ENCODE measurements at places on chromosomes 6 and 20.

- H3K4me1 ChIP-seq = no peaks in the 10 kb centered on the region
- no peak for ATAC-seq
Measured at GRCh38 chr20:55132523-55132922, 657.1 kb downstream of the DOK5 start.

DNA sequence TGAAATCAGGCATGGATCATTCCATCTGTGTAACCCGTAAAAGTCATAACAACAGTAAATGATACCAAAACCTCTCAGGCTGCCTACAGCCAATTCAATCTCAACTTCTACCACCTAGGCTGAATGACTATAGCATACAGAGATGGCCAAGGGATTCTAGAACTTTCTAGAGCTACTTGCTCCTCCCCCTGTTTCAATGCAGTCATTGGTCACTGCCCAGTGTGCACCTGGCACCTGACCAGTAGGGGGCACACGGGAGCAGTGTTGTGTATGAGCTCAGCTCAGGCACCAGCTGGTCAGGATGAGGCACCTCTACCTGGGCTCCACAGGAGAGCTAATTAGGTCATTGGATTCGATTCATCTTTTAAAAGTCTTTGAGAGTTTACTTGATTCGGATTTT, 86.2 kb downstream of the PLEKHG1 start:
- peak; percentile 51 for ATAC-seq
- peaks cover 42% of the 10 kb centered on the region for H3K36me3 ChIP-seq
- H3K27me3 ChIP-seq = no peaks in the 10 kb centered on the region
- H3K4me1 ChIP-seq = peaks cover 88% of the 10 kb centered on the region
- H3K27ac ChIP-seq = peak overlapping the region; percentile 50
- no peak overlapping the region for H3K4me3 ChIP-seq

DNA sequence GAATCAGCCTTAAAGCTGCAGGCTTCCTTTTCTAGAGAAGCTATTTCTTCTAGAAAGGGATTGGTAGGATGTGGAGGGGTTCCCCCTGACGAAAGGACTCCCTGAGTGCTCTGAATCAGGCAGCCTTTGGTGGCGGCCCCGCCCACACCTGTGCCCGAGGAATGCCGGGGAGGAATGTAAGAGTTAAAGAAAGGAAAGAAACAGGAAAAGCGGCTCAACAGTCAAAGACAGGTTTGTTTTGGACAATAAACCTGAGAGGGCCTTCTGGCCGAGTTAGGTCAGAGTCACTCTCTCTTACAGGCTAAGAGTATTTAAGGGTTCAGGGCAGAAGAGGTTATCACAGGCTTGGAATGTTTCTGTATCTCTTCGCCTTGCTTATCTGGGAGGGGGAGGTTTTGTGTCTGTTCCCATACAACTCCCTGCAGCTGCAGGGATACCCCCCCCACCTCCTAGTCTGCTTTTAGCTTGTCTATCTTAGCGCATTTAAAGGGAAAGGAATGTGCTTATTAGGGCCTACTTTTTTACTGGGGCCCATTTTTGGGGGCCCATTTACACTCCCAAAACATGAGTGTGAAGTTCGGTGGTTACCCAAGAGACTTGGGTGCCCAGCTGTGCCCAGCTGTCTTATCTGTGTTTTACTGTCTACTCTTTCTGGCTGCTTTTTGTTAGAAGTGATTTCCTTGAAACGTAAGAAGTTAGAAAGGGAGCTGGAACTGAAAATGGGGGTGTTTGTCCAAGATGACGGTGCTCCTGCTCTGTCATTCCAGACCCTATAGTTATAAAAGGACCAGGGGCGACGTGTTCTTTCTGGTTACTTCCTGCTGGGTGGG, 32.8 kb downstream of the DYNLT1 start:
- ATAC-seq = no peak
- no peaks in the 10 kb centered on the region for H3K4me1 ChIP-seq
- peaks cover 69% of the 10 kb centered on the region for H3K36me3 ChIP-seq
- H3K27me3 ChIP-seq = no peaks in the 10 kb centered on the region

DNA sequence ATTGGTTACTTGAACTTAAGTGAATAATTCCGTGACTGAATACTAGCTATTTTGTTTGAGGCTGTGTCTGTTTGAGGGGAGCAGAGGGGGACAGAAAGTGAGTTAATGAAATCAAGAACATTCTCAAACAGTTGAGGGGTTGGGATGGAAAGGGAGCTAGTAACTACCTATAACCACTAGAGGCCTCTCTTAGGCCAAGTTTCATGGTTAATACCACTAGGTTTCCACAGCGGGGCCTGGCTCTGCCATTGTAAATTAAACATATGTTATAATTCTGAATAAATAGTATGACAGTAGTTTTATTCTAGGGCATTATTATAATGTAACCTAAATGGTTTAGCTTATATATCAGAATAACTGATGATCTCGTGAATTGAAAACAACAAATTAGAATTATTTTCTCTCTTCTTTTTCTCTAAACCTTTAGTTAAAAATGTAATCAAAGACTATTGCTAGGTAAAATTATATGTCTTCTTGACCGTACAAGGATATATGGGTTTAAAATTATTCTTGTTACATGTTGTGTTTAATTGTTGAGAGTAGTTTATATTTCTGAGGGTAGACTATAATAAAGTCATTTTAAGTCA, 108.1 kb downstream of the BCKDHB start:
- H3K27ac ChIP-seq = no peak overlapping the region
- peaks cover 7% of the 10 kb centered on the region for H3K4me1 ChIP-seq
- peak; percentile 61 for ATAC-seq
- peaks cover 5% of the 10 kb centered on the region for H3K36me3 ChIP-seq
- H3K27me3 ChIP-seq = no peaks in the 10 kb centered on the region
- no peak overlapping the region for H3K4me3 ChIP-seq

DNA sequence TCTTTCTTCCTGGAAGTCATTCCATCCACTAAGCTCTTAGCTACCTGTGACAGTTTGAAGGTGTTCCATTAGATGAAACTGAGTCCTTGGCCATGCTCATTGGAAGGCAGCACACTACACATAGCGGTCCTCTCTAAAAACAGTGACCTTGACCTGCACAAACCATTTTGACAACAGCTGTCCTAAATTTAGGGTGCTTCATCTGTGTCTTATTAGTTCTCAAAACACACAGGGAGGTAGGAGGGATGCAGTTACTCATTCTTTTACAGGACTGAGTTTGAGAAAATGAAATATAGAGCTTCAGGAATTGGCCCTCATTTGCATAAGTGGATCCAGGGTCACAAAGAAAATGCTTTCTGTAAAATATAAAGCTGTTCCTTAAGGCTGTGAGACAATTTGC, 20.4 kb upstream of the MAP3K4 start:
- no peak overlapping the region for H3K27ac ChIP-seq
- no peaks in the 10 kb centered on the region for H3K36me3 ChIP-seq

- H3K4me1 ChIP-seq = no peaks in the 10 kb centered on the region
- peaks cover 24% of the 10 kb centered on the region for H3K36me3 ChIP-seq
- no peak for ATAC-seq
- no peaks in the 10 kb centered on the region for H3K27me3 ChIP-seq
- no peak overlapping the region for H3K27ac ChIP-seq
Measured at GRCh38 chr6:166872531-166873009, 83.8 kb downstream of the RNASET2 start.

- H3K27ac ChIP-seq = no peak overlapping the region
- H3K36me3 ChIP-seq = no peaks in the 10 kb centered on the region
- peaks cover 6% of the 10 kb centered on the region for H3K4me1 ChIP-seq
Measured at GRCh38 chr6:45323656-45324224, 4.4 kb upstream of the RUNX2 start.

All from stimulated activated memory B cell treated with anti-CD40 and anti-IgM and Interleukin-4, amounts not matched to agents 10 μg/mL and 1 μg/mL and 100 μg/mL, for 72 hours (primary cell).